ENCODE measurements at places on chromosomes 5 and 9. TPM values are rescaled to one million over a fixed set of nuclear protein-coding genes. Genes with fewer than 3 reads are reported as not detected.

- H3K4me1 ChIP-seq: no peaks in the 10 kb centered on the region
- no peak overlapping the region for H3K27ac ChIP-seq
- no peaks in the 10 kb centered on the region for H3K36me3 ChIP-seq
These were observed 500.9 kb downstream of the DIRAS2 start for GRCh38 chr9:90141723-90142122.

- no peaks in the 10 kb centered on the region for H3K36me3 ChIP-seq
- DNase-seq: no peak
- no peak overlapping the region for H3K27ac ChIP-seq
- H3K4me1 ChIP-seq: peaks cover 12% of the 10 kb centered on the region
These were observed 46.5 kb upstream of the VDAC1 start for GRCh38 chr5:134051305-134051704.

Gene FCHO2
- total RNA-seq: 1.6 TPM

DNA sequence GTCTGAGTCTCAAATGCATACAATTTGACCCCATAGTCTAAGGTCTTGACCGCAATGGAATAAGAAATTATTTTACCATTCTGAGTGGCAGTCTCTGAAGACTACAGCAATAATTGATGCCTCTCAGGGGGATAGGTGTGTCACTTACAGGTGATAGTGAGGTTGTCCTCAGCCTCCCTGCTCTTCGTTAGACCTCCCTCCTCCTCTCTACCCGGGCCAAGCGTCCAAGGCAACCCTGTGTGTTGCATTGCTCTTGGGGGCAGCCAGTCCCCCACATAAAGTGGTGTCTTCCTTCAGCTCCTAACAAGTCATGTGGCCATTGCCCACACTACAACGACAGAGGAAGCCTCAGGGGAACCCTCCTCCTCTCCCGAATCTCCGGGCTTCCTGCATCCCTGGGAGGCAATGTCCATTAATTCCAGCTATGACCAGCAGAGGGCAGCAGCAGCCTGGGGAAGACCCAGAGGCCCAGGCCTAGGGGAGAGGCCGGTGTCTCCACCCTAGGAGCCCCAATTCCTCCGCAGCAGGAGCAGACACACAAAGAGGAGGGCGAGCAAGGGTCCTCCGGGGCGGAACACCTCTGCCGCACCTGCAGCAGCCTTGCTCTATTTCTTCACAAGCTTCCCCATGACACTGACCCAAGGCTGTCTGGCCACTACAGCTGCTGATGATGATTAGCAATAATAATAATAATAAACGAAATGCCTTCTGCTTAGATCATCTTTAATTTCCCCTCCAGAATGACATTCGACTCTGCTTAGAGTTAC, 134.8 kb downstream of the KCNIP1 start:
- no peaks in the 10 kb centered on the region for H3K4me1 ChIP-seq
- no peaks in the 10 kb centered on the region for H3K36me3 ChIP-seq
- no peak overlapping the region for H3K27ac ChIP-seq

Gene ADGRD2
- not detected for total RNA-seq

Gene ENTR1
- total RNA-seq: 66.4 TPM

GRCh38 chr9:68919661-68920060, 94.3 kb downstream of the PRKACG start:
- H3K4me1 ChIP-seq: peaks cover 36% of the 10 kb centered on the region
- H3K36me3 ChIP-seq: peaks cover 67% of the 10 kb centered on the region
- DNase-seq: no peak
- no peak overlapping the region for H3K4me3 ChIP-seq
- H3K27me3 ChIP-seq: no peaks in the 10 kb centered on the region
- H3K27ac ChIP-seq: peak overlapping the region; percentile 51

DNA sequence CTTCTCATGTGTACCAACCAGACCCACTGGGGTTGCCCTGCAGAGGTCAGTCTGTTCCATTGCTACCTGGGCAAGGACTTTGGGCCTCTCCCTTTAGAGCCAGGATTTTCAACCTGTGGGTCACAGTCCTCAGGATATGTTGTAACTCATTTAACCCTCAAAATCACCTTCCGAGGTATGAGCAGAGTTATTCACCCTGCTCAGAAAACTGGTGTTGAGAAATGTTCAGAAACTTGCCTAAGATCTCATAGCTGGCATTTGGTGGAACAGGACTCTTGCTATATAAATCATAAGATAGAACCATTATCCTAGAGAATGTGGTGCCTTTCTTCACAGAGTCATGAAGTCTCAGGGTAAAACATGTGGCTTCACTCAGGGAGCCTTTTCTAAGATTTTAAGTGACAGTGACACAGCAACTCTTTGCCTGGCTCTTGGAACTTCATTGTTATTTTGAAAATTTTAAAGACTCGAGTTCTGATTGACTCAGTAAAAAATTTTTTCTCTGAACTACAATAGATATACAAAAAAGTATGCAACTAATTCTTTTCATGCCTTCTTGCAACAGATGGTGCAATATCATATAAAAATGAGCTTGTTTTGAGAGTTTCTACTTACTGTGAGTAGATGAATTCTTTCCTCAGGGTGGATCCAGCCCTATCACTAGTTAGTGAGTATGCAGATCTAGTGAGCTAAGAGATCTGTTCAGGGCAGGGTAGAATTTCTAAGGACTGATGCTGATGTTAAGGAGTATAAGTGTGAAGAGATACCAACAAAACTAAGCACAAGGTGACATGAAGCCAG, 29.5 kb downstream of the CAST start:
- H3K27ac ChIP-seq: no peak overlapping the region
- peaks cover 5% of the 10 kb centered on the region for H3K4me1 ChIP-seq
- H3K4me3 ChIP-seq: no peak overlapping the region
- H3K27me3 ChIP-seq: no peaks in the 10 kb centered on the region

DNA sequence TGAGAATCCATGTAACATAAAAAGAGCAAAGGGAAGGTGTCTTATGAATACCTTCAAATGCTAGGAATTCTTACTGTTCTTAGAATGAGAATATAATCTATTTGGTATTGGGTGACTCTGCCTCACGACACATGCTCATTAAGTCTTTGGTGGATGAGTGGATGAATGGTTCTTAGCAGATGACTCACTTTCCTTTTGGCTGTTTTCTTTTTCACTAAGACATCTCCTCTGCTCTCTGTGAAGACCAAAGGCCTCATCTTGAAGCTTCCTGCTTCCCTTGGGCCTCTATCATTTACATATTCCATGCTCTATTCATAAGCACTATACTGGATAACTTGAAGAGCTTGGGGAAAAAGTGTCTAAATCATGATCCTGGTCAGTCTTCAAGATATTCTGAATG, 468.1 kb downstream of the SPATA31D1 start:
- H3K4me1 ChIP-seq: no peaks in the 10 kb centered on the region
- DNase-seq: no peak
- H3K4me3 ChIP-seq: no peak overlapping the region
- H3K36me3 ChIP-seq: no peaks in the 10 kb centered on the region
- no peak overlapping the region for H3K27ac ChIP-seq
- H3K27me3 ChIP-seq: no peaks in the 10 kb centered on the region

DNA sequence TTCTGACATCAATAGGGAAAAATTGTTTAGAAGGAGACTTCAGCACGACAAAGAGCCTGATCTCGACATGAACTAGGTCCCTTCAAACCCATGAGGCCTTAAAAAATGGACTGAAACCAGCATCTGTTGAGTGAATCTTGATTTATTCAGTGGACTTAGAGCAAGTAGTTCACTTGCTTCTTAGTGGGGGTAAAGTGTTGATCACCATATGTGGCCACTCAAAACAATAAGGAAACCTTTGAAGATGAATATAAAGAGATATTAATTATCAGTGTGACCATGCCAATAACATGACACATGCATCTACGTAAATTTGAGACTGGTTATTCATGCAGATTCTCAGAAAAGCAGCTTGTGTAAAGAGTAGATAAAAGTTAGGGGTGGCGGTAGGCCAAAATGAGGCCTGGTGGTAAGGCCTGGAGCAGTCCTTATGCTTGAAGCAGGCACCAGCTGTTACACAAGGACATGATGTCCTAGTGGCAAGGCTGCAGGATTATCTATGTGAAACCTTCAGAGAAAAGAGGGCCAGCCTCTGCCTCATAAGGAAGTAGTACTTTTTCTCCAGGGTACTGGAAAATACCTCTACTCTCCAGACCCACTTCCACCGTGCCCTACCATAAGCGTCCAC, 61.3 kb downstream of the S1PR3 start:
- DNase-seq: no peak
- H3K4me1 ChIP-seq: no peaks in the 10 kb centered on the region
- peaks cover 2% of the 10 kb centered on the region for H3K27me3 ChIP-seq
- no peak overlapping the region for H3K27ac ChIP-seq
- no peaks in the 10 kb centered on the region for H3K36me3 ChIP-seq

Gene MZB1
- total RNA-seq: 48.3 TPM

Gene PNPLA7
- total RNA-seq: 1.6 TPM

Gene INSL4
- not detected for total RNA-seq

- H3K36me3 ChIP-seq: no peaks in the 10 kb centered on the region
- H3K27ac ChIP-seq: no peak overlapping the region
These were observed 400.2 kb upstream of the SGCD start for GRCh38 chr5:155926766-155927165.

DNA sequence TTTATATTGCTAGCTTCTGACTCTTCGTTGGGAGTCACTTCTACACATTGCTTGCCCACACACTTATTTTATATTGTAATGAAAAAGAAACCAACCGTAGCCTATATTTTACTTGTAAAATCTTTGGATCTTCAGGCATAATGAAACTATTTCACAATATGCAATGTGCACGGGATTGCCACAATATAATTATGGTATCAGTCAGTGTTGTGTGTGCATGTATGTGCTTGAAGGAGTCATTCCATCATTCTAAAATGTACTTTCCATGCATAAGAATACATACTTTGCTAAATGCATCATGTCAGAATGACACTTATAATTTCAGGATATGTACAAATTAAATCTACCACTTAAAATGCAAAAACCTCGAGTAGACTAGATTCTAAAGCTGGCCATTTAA, 64.0 kb upstream of the TLE4 start:
- H3K4me3 ChIP-seq: no peak overlapping the region
- no peaks in the 10 kb centered on the region for H3K4me1 ChIP-seq
- no peak for DNase-seq

GRCh38 chr5:140346348-140347221, at the start of gene HBEGF:
HBEGF (minus strand) TSS chr5:140346603; CDS start chr5:140346328, 275 bp downstream.
- peak within 1 kb of the TSS; percentile 33 for H3K27ac ChIP-seq
- peaks cover 39% of the 10 kb centered on the region for H3K4me1 ChIP-seq
- H3K27me3 ChIP-seq: peaks cover 11% of the 10 kb centered on the region

GRCh38 chr9:89742660-89743059, 137.8 kb downstream of the GADD45G start:
- no peaks in the 10 kb centered on the region for H3K27me3 ChIP-seq
- H3K27ac ChIP-seq: peak overlapping the region; percentile 97
- DNase-seq: no peak

Gene CMYA5
- 0.11 TPM for total RNA-seq

Gene ISL1
- not detected for total RNA-seq

Gene LHX3
- not detected for total RNA-seq

GRCh38 chr5:179435181-179435580, 89.9 kb upstream of the ADAMTS2 start:
- no peak overlapping the region for H3K4me3 ChIP-seq
- DNase-seq: no peak
- H3K27me3 ChIP-seq: no peaks in the 10 kb centered on the region
- H3K27ac ChIP-seq: no peak overlapping the region

DNA sequence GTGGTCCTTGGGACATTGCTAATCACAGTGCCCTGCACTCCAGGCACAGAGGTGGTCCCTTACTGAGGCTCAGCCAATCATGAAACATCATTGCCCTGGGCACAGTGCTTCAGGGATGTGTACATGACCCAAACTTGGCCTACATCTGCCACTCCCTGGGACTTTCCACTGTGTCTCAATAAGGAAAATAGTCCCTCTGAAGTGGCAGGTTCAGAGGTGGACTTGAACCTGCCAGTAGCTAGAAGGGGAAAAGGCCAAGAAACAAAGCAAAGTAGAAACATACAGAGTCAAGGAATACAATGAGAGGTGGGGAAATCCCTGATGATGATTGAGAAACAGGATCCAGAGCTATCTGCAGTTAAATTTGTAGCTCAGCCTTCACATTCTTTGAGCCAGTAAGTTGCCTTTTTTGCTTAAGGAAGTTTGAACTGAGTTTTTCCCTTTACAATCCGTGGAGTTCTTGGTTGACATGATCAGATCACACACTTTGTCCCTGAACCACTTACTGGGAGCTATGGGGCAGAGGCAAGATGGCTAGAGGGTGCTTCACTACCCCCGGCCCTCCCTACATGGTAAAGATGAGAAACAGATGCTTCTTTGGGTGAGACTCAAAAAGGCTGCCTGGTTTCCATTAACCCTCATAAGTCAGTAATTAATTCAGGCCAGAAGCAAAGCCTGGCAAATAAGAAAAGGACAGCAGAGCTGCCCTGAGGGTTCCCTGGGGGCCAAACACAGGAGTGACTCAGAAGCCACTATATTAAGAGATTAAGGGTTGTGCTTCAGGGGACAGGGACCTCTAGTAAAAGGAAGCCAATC, 57.6 kb downstream of the SH3TC2 start:
- H3K27ac ChIP-seq: no peak overlapping the region
- H3K36me3 ChIP-seq: no peaks in the 10 kb centered on the region
- H3K4me3 ChIP-seq: no peak overlapping the region

GRCh38 chr5:51185850-51186329, 197.4 kb upstream of the ISL1 start:
- no peaks in the 10 kb centered on the region for H3K27me3 ChIP-seq
- H3K4me3 ChIP-seq: no peak overlapping the region
- no peak overlapping the region for H3K27ac ChIP-seq
- no peaks in the 10 kb centered on the region for H3K4me1 ChIP-seq

Gene SLC36A2
- not detected for total RNA-seq

Gene ZBTB5
- 11.0 TPM for total RNA-seq

- peaks cover 45% of the 10 kb centered on the region for H3K4me1 ChIP-seq
- H3K36me3 ChIP-seq: peaks cover 27% of the 10 kb centered on the region
- no peak overlapping the region for H3K4me3 ChIP-seq
- DNase-seq: no peak
- no peak overlapping the region for H3K27ac ChIP-seq
These were observed 1.1 kb downstream of the LRRC70 start for GRCh38 chr5:62579761-62580160.

- no peaks in the 10 kb centered on the region for H3K36me3 ChIP-seq
- H3K27me3 ChIP-seq: peaks cover 3% of the 10 kb centered on the region
- no peak for DNase-seq
- no peaks in the 10 kb centered on the region for H3K4me1 ChIP-seq
- H3K4me3 ChIP-seq: no peak overlapping the region
- H3K27ac ChIP-seq: no peak overlapping the region
These were observed 106.2 kb downstream of the MAST4 start for GRCh38 chr5:66702426-66702825.

Gene PCDHGA4
- total RNA-seq: 0.57 TPM
